Epithelial cell of umbilical artery (primary cell): ENCODE measurements at places on chromosomes 2 and 18. TPM values are rescaled to one million over a fixed set of nuclear protein-coding genes. Genes with fewer than 3 reads are reported as not detected.

Gene RBKS
- total RNA-seq, result 0.97 and 1.5 TPM in 2 replicates

Gene GALNT3
- 0.32 TPM in 1 of 2 replicates, not detected in the other for total RNA-seq

Gene CXCR1
- not detected in 2 replicates for total RNA-seq

Gene ASAP2
- 41.5 and 52.3 TPM in 2 replicates for total RNA-seq

Gene ORC2
- 22.4 and 24.5 TPM in 2 replicates for total RNA-seq

Gene PPM1B
- 16.6 and 26.1 TPM in 2 replicates for total RNA-seq

Gene KCTD1
- 9.7 and 10.6 TPM in 2 replicates for total RNA-seq

Gene CYP26B1
- under 0.01 and 0.32 TPM in 2 replicates for total RNA-seq

Gene ICOS
- total RNA-seq, result not detected in 2 replicates

Gene MARCO
- not detected in 2 replicates for total RNA-seq

Gene HOXD11
- not detected in 2 replicates for total RNA-seq

Gene SALL3
- total RNA-seq, result not detected in 2 replicates

Gene DNER
- under 0.01 TPM in 1 of 2 replicates, not detected in the other for total RNA-seq

Gene DYSF
- 39.3 and 75.1 TPM in 2 replicates for total RNA-seq

Gene MARCHF7
- total RNA-seq, result 137 and 172 TPM in 2 replicates

Gene STARD6
- not detected in 2 replicates for total RNA-seq

Gene SMCHD1
- total RNA-seq, result 52.3 and 68.8 TPM in 2 replicates

Gene HOXD1
- 4.3 and 7.8 TPM in 2 replicates for total RNA-seq

Gene GTF2A1L
- total RNA-seq, result 0.91 and 1.3 TPM in 2 replicates

Gene DUSP2
- total RNA-seq, result 0.61 and 0.65 TPM in 2 replicates

Gene CDK15
- total RNA-seq, result 0.30 TPM in 1 of 2 replicates, not detected in the other

Gene RNF138
- total RNA-seq, result 29.6 and 43.6 TPM in 2 replicates

Gene CRACDL
- 4.2 and 7.3 TPM in 2 replicates for total RNA-seq

Gene DUSP19
- 1.9 and 3.2 TPM in 2 replicates for total RNA-seq

Gene FAM228A
- not detected in 2 replicates for total RNA-seq

Gene CTNNA2
- under 0.01 TPM in 1 of 2 replicates, not detected in the other for total RNA-seq

Gene CCDC102B
- total RNA-seq, result 3.0 and 9.1 TPM in 2 replicates

Gene VIT
- 0.76 and 1.3 TPM in 2 replicates for total RNA-seq

Gene ZNF532
- 35.1 and 40.6 TPM in 2 replicates for total RNA-seq
